ENCODE measurements at places on chromosomes 1 and 21.

DNA sequence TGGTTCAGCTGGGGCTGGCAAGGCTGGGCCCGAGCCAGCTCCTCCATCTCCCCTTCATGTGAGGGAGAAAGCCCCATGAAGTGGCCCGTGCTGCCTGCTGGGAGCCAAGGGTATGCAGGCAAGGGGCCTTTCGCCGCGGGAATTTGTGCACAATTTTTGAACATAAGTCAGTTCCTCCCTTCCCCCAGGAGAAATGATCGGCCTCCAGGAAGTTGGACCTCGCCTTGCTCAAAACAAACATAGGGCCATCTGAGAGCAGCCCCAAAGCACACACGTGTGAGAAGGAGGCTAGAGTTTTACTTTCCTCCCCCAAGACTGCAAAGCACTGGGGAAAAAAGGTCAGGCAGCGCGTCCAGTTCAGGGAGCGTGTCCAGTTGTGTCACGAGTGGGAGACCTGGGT, 64.7 kb downstream of the PRDM16 start:
- no peak for DNase-seq

DNA sequence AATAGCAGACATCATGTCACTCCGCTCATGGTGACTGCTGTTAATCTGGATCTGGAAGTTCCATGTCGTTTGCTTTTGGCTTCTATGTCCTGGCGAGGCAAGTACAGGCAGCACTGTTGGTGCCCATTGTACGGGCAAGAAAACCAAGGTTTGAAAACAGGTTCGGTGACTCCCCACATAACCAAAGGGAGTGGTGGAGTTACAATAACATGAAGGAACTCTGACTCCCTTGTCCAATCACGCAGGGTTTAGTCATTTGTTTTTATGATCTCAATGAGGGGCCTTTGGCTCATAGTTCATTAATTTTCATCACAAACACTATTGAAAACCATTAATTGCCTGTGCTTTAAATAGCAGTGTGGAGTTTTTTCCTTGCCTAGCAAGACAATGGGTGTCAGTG, 82.9 kb upstream of the SSX2IP start:
- peak; percentile 78 for DNase-seq

DNA sequence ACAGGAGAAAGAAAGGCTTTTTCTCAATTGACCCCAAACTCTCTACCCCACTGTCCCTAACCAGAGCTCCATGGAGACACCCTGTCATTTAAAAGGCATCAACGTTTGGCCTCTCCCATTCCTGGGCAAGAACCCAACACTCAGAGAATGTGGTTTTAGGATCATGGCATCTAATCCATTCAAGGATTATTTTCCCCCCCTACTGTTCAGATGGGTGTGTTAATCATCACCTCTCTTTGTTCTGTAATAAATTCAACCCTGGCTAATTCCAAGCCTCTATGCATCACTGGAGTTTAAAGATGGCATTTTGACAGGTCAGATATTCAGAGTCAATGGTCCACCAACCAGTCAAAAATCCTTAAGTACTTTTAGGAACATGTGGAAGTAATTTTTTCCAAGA, 42.7 kb downstream of the TBX15 start:
- peak; percentile 6 for DNase-seq

GRCh38 chr1:114286179-114286578, 132.5 kb upstream of the SYT6 start:
- no peak for DNase-seq

DNA sequence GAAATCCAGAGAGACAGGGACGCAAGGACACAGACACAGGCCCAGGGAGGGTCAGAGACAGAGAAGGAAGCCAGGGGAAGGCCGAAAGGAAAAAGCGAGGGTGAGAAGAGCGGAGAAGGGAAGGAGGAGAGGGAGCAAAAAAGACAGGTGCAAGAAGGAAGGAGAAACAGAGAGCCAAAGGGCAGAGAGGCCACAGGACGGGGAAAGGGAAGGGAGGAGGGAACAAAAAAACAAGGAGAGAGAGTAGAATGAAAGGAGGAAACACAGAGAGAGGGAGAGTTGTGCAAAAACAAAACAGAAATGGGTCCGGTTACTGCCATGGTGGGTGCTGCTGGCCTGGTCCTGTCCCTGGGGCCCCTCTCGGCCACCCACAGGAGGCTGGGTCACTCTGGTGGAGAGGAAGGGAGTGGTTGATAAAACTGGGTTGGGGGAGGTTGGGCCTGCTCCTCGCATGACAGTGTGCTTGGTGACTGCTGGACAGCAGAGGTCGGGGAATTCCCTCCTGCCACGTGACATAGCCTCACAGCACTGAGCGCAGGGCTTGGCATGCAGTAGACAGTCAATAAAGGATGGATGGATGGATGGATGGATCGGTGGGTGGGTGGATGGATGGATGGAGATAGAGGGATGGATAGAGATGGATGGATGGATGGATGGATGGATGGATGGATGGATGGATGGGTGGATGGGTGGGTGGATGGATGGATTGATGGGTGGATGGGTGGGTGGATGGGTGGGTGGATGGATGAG, 64.8 kb downstream of the RAP1GAP start:
- no peak for DNase-seq

DNA sequence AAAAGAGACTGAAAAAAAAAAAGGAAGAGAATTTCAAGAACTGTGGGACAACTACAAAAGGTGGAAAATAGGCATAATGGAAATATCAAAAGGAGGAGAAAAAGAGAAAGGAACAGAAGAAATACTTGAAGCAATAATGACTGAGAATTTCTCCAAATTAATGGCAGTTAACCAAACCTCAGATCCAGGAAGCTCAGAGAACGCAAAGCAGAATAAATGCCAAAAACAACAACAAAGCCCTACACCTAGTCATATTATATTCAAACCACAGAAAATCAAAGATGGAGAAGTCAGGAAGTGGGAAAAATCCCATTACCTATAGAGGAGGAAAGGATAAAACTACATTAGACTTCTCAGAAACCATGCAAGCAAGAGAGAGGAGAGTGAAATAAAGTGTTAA, 20.7 kb upstream of the AHCYL1 start:
- peak; percentile 63 for DNase-seq

DNA sequence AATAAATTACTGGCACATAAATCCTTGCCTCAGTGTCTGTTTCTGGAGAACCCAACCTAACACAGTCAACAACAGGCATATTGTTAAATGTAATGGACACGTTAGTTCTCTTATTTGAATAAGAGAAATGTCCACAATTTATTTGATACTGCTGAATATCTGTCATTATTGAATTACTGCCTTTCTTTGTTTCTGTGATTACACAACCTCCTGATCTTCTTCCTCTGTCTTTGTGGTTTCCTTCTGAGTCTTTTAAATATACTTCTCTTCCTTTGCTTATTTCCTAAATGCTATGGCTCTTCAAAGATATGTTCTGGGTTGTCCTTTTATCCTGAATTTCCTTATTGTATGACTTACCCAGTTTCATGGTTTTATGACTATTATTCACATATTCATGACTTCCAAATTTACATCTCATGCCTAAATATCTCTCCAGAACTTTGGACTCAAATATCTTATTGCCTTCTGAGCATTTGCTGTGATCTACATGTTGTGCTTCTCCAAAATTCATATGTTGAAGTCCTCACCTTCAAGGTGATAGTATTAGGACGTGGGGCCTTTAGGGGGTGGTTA, 39.9 kb downstream of the MSH4 start:
- DNase-seq, result no peak

Data from mammary epithelial cell (primary cell).